ENCODE measurements at places on chromosomes 16 and 17. TPM values are rescaled to one million over a fixed set of nuclear protein-coding genes. Genes with fewer than 3 reads are reported as not detected.

GRCh38 chr17:61249649-61250299, 149.9 kb upstream of the TBX2 start:
- no peak for DNase-seq

- DNase-seq: no peak
Measured at GRCh38 chr16:81521141-81521626, 76.6 kb downstream of the CMIP start.

- DNase-seq: no peak
Measured at GRCh38 chr17:36545077-36545464, 352 bp downstream of the GGNBP2 start.

GRCh38 chr17:60335289-60335688, 56.6 kb downstream of the USP32 start:
- no peak for DNase-seq

DNA sequence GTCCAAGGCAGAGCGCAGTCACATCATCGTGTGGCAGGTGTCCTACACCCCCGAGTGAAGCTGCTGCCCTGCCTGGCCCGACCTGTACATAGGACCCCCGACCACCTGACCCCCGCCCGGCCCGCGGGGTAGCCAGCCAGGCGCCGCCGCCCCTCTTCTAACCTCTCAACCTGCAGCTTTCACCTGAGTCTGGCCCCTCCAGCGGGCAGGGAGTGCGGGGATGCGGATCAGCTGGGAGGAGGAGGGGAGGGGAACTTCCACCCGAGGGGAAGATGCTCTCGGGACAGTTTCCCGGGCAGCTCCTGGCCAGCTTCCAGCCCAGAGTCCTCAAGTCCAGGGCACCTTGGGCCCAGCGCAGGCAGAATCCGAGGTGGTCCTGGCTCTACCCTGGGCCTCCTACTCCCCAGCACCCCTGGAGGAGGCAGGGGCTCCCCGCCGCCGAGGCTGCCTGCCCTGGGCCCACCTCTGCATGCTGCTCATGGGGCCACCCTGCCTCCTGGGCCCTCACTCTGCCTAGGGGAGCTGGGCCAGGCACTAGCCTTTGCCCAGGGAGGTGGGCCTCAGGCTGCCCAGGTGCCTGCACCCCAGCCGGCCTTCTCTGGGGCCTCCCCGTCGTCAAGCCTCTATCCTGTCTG, 2.5 kb downstream of the NME3 start:
- no peak for DNase-seq

DNA sequence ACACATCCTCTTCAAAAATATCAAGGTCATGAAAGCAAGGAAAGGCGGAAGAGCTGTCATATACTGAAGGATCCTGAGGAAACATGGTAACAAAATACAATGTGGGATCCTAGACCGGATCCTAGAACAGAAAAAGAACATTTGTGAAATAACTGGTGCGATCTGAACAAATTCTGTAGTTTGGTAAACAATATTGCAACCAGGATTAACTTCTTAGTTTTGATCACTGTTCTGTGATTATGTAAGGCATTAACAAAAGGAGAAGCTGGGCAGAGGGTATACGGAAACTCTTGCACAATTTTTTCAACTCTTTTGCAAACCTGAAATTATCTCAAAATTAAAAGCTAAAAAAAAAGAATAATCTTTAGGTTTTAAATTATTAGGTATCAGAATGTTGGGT, 109.7 kb downstream of the TRIM37 start:
- no peak for DNase-seq

DNAI2 gene
- polyA plus RNA-seq: 0.07 TPM

LGALS9B gene
- polyA plus RNA-seq: 0.54 TPM

TP53TG3 gene
- polyA plus RNA-seq: not detected

RAPGEFL1 gene
- polyA plus RNA-seq: 15.0 TPM

DRC7 gene
- 0.22 TPM for polyA plus RNA-seq

ACADVL gene
- polyA plus RNA-seq: 490 TPM

GP2 gene
- polyA plus RNA-seq: 5.4 TPM

Data from large intestine (tissue), 12 donors.